ENCODE measurements at places on chromosomes 2 and 18.

DNA sequence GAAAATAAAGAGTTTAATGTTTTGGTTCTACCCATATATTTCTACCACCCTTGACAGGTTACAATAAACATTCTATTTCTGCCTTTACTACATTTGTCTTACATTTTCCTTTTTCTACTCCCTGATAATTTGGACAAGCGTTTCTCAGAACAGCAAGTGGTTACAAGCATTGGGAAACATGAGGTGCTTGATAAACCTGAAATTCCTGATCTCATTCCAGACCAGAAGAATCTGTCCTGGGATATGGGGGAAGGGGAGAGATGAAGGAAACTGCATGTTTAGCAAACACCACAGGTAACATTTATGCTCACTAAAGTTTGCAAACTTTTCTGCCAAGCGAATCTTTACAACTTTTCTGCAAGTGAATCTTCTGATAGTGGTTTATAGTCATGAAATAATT is 28.3 kb upstream of the DSC1 start:
- DNase-seq, result no peak

DNA sequence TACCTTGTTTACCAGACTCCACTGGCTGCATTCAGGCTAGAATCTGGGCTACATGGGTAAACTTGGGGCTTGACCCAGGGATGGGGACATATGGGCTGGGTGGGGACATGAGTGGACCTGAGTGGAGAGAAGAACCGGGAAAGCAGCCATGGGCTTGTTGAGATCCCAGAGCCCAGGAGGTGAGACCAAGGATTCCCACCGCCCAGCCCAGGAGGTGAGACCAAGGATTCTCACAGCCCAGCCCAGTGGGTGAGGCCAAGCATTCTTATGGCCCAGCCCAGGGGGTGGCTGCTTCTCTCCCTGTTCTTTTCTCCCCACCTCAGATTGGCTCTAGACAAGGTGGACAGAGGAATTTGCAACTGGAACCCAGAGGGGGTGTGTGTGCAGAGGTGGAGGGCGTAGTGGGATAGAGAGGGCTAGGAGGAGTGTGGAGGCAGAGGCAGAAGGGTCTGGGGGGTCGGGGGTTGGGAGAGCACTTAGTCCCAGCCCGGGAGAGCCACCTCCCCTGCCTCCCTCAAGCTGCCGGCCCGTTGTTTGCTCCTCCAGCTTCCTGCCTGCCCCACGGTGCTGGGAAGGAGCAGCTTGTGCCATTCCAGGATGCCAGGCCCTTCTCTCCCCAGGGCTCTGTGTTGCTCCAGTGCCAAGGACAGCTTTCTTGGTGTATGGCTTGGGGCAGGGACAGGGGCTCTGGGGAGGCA is 25.6 kb downstream of the GLI2 start:
- no peak for DNase-seq

- no peak for DNase-seq
Measured at GRCh38 chr2:8620611-8621382, 61.1 kb upstream of the ID2 start.

GRCh38 chr2:118121986-118122524 is 33.8 kb downstream of the INSIG2 start:
- DNase-seq, result peak; percentile 26

- peak; percentile 98 for DNase-seq
Measured at GRCh38 chr2:10036095-10036884, 7.1 kb upstream of the KLF11 start.

DNA sequence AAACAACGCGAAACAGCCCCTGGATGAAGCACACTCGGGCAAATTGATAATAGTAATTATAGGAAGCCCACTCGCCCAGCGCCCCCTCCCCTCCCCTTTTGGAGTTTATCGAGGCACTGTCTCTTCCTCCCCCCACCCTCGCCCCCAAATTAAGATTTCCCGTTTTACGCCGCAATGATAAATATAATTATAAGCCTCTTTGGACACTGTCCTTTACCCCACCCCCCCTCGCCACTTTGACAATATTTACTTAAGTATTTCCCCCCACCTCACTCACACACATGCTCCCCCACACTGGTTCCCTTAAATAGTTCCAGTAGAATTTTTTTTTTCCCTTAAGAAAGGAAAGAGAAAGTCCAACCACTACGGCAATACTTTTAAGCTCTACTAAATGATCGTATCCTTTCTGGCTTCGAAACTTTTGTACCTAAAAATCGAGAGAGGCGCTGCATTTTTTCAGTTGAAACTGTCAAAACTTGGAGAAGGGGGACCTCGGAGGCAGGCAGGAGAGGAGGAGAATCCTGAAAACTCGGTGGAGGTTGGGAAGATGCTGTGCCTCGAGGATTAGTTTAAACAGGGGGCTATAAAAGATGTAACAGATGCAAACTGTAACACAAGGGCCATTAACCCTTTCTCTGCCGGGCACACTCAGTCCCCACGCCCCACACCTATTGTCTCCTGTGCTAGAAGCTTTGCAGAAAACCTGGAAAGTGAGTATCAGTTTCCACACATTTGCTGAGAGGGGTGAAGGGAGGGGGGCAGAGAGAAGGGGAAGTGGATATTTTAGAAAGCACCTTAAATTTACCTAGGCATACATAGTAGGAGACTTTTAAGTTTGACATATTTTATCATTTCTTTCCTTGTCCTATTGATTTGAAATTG is 1.8 kb downstream of the ZEB2 start:
- DNase-seq, result no peak

GRCh38 chr2:62964671-62965070 is 86.0 kb upstream of the OTX1 start:
- DNase-seq, result no peak

GRCh38 chr2:157783245-157783644 is 92.9 kb downstream of the ACVR1 start:
- DNase-seq, result no peak

- DNase-seq, result no peak
Measured at GRCh38 chr2:224552771-224553170, 32.4 kb downstream of the CUL3 start.

GRCh38 chr2:31388736-31389135 is 25.8 kb downstream of the XDH start:
- no peak for DNase-seq

DNA sequence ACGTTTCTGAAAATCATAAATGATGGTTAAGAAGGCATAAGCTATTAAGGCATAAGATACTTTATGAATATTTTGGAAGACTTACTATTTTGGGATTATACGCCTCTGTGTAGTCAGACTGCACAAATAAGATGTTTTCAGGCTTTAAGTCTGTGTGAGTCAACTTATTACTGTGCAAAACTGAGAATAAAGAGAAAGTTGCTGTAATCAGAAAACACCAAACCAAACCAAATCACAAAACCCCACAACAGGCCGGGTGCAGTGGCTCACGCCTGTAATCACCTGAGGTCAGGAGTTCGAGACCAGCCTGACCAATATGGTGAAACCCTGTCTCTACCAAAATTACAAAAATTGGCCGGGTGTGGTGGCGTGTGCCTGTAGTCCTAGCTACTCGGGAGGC is 7.7 kb downstream of the CLK1 start:
- no peak for DNase-seq

DNA sequence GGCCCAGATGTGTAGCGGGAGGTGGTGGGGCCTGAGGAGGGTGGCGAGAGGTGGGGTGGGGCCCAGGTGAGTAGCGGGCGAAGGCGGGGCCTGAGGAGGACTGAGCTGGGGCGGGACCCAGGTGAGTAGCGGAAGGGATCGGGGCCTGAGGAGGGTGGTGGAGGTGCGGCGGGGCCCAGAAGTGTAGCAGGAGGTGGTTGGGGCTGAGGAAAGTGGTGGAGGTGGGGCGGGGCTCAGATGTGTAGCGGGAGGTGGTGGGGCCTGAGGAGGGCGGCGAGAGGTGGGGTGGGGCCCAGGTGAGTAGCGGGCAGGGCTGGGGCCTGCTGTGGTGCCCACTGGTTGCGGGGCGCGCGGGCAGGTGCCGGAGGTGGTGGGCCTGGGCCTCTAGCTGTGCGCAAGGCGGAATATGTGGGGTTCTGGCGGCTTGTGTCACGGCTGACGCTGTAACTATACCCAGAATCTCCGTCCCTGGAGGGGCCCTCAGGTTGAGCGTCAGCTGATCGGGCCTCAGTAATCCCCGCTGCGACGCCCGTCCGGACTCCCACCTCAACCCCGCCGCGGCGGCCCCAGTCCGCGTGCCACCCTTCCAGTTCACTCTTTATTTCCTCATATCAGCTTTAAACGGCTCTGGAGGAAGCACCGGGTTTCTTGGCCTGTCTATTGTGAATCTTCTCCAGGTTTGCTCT is 866 bp upstream of the SF3B6 start:
- no peak for DNase-seq

GRCh38 chr2:106208874-106209273 is 14.8 kb upstream of the UXS1 start:
- DNase-seq, result no peak

DNA sequence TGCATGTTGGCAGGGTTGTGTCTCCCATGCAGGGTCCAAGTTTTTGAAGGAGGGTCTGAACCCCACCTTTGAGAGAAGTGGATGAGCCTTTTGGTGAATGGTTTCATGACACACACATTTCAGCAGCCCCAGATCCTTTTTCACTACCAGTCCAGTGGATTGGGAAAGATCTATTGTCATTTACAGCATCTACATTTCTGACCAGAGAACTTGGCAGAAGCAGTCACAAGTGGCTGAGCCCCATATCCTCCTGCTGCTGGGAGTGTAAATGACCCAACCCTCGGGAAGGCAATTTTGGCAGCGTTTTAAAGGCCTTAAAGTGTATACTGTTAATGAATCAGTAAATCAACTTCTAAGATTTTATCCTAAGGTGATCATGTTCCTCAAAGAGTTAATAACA is 174.1 kb upstream of the RASGRP3 start:
- no peak for DNase-seq

- no peak for DNase-seq
Measured at GRCh38 chr2:203714112-203714511, 7.7 kb downstream of the CD28 start.

DNA sequence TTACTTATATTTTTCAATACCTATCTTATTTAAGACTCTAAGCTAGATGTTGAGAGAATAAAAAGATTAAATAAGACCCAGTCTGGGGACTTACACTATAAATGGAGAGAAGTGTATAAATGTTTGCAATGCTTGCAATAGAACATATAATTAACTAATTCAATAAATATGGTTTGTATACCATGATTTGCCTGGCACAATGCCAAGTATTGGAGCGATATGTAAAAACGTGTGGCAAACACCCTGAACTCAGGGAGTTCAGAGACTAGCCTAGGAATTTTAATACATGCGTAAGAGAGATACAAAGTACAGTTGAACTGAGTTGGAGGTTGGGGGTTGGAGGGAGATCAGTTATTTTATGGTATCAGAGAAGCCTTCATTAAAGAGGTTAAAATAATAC is 251.8 kb upstream of the DDX18 start:
- no peak for DNase-seq

GRCh38 chr2:240620149-240620731 is 5.0 kb upstream of the GPR35 start:
- no peak for DNase-seq

GRCh38 chr2:76469066-76469465 is 758.4 kb upstream of the GCFC2 start:
- DNase-seq, result no peak

DNA sequence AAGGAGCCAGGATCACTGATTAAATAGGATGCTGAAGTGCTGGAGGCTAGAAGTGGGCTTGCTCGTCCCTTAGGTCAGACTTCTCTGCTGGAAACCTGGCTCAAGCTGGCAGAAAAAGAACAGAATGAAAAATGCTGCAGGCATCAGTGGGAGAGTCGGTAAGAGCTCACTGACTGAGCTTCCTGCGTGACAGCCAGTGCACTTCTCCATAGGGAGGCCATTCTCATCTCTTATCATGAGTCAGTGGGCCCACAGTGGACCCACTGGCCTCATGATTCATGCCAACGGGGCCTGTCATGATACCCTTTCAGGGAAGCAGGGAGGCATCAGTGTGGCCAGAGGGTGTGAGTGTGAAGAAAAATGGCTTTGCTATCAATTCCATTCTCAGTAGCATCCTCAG is 498.2 kb downstream of the PTPRM start:
- DNase-seq, result no peak

GRCh38 chr2:12284487-12284886 is 432.2 kb upstream of the TRIB2 start:
- DNase-seq, result no peak

DNA sequence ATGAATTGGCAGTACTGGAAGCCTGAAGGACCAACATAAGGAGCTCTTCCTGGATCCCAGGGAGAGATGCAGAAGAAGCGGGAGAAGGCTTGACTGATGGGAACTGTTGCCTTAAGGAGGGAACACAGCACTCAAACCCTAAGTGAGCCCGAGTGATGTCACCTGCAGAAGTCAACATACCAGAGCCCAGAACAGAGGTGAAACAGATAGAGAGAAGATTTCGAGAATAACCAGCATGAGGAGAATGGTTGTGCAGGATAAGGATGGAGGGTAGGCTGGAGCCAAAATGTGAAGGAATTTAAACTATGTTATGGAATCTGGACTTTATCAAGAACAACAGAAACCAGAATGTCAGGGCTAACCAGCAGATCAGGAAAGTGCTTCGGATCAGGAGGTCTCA is 463.1 kb upstream of the DDX18 start:
- no peak for DNase-seq

GRCh38 chr2:238069877-238070276 is 9.1 kb downstream of the SCLY start:
- no peak for DNase-seq

DNA sequence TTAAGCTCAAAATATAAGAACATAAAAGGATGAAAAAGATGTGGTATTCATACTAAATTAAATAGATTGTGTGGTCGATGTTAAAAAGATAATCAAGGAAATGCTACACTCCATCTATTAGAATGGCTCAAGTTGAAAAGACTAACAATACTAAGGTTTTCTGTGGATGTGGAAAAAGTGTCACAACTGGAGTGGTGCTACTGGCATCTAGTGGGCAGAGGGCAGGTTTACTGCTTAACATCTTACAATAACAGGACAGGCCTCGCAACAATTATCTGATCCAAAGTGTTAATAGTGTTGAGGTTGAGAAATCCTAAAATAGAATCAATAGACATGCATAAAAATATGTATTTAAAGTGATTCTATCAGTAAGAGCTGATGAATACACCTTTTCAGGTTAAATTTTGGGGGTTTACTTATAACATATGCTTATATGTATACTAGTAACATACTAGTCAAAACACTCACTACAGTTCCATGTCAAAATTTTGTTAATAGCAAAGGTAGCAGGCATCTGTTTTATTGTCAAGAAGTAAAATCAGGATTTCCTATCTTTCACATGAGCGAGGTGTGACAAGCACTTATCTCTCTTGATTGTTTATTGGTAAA is 91.5 kb upstream of the TMEFF2 start:
- peak; percentile 37 for DNase-seq

- no peak for DNase-seq
Measured at GRCh38 chr18:2459886-2460285, 111.4 kb downstream of the METTL4 start.

Measured in RCC 7860 (cell line).